Ammon's horn (tissue), 1 donor: ENCODE measurements at places on chromosomes 16 and 17.
A peak's percentile ranks its signal among the peaks of the same experiment; 100 is the strongest.

- DNase-seq = peak; percentile 51
Measured at GRCh38 chr17:40107522-40108174, 7.3 kb upstream of the NR1D1 start.

- DNase-seq = peak; percentile 12
Measured at GRCh38 chr16:84438971-84439696, 65.3 kb downstream of the MEAK7 start.

- DNase-seq = no peak
Measured at GRCh38 chr16:28524681-28525171, 14.0 kb downstream of the NUPR1 start.

DNA sequence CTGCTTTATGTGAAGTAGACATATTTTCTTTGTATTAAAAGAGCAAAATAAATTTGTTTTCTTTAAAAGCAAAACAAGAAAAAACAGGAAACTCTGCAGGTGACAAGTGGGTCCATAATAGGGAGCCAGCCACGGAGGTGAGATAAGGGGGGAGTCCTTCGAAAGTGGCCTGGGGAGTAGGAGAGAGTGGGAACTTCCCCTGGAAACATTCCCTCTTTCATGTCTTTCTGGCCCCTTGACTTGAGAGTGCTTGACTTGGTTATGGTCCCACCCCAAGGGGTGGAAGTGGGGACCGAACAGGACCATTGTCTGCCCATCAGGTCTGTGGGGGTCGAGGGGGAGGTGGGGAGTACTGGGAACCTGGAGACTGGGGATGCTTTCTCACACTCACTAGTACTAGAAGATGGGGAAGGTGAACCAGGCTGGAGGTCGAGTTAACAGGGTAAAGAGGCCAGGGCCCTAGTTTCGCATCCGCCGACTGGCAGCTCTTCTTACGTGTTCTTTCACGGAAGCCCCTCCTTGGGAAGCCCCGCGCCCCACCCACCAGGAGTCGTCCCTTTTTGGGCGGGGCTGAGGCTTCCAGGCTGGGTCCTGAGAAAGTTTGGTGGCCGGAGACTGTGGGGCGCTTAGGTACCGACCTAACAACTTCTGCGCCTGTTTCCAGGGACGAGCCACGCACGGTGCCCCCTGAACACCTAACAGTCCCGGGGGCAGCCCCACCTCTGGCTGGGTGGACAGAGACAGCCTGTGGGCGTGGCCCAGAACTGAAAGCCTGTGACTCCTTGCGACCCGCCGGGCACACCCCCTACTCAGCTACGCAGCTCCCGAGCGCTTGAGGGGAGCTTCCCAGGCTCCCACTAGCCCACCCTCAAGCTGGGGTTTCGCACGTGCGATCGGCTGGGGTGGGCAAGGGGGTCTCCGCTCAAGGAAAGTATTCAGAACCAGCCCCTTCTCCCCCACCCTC is 790 bp downstream of the TRADD start:
- DNase-seq = no peak

DNA sequence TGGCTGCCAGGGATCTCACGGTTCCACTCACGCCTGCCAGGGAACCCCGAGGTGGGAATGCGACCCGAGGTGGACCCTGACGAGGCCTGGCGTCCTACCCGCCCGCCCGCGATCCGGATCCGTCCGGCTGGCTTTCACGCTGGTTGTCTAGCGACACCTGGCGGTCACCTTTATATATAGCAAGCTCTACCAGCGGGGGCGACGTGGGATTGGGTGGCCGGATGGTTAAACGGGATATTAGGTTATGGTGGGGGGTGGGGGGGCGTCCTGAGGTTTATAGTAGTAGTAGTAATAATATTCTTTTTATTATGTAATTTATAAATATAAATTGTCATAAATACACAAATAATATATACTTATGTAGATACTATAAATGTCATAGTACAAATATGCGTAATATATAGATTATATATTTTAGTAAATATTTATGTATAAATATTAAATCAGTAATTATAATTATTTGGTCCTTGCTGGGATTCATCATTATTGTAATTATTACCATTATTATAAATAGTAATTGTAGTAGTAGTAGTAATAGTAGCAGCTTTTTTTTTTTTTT is 136.9 kb downstream of the KCNJ12 start:
- peak; percentile 83 for DNase-seq

GRCh38 chr16:67378642-67379041 is 14.7 kb downstream of the TPPP3 start:
- DNase-seq = no peak

DNA sequence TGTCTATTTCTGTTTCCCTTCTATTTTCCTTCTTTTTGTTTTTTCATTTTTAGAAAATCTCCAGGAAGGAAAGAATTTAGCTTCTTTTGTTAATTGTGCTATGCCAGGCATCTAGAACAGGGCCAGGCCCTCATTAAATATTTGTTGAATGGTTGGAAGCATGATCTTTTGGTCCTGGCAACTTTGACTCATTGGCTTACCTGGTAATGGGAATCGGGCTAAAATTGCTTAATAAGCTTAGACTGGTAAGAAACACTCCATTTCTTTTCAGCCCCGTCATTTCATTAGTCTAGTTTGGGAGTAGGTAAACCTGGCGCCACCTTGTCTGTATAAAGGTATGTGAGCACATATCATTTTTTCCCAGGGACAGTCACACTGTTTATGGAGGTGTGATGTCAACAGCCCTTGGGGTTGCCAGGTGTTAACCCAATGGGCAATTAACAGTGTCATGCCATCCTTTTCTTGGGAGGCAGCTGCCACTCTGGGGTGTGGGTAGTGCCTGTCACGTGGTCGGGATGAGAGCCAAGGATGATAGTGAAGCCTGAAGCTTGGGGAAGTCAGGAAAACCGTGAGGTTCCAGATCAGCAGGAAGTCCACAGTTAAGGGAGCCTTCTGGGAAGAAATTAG is 9.5 kb upstream of the NDEL1 start:
- no peak for DNase-seq

DNA sequence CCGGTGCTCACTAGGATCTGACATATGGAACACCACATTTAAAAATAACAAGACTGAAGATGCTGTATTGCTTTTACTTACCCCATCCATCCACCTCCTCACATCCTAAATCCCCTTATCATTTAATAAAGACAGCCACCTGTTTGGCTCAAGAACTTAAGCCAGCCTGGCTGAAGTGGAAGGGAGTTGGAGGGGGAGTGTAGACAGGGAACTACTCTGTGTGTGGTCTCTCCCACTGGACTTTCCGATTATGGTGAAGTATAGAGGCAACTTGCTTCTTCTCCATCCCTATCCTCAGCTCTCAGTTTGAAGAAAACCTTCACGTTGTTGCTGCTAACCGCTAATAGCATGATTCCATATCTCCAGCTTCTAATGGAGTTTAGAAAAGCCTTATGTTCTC is 313.4 kb downstream of the CDH11 start:
- DNase-seq = no peak

GRCh38 chr17:71974051-71974450 is 146.8 kb upstream of the SOX9 start:
- DNase-seq = no peak

GRCh38 chr16:72952811-72953271 is 95.1 kb downstream of the ZFHX3 start:
- DNase-seq = no peak

- DNase-seq = no peak
Measured at GRCh38 chr16:17499223-17499902, 28.6 kb upstream of the XYLT1 start.

DNA sequence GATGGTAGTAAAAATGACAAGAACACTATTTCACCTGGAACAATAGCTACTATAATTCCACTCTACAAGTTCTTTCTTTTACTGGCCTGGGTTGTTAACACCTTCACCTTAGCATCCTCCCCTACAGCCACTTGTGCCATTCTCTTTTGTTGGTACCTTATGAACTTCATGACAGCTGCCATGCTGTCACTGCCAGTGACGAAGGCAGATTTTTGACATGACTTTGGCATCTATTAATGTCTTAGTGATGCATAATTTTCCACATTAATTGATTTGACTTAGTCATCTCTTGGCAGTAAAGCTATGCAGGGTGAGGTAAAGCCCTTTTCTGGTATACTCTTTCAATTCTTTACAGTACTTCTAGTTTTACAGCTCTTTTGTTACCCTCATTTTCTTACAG is 207.9 kb downstream of the TANC2 start:
- no peak for DNase-seq

DNA sequence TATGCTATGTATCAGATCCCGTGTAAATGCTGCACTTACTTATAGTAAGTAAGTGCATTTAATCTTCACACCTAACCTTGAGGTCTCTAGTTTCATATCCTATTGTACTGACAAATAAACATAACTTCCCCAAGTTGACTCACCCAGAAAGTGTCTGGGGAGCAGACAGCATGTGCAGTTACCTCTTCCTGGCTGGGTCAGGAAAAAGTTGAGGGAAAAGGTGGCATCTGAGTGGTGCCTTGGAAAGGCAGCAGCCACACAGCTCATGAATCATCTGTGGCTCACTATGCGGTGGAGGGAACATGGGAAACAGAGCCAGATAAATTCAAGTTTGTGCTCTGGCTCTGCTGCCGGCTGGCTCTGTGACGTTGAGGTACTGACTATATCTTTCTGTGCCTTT is 382.0 kb upstream of the DYNLRB2 start:
- DNase-seq = peak; percentile 21

DNA sequence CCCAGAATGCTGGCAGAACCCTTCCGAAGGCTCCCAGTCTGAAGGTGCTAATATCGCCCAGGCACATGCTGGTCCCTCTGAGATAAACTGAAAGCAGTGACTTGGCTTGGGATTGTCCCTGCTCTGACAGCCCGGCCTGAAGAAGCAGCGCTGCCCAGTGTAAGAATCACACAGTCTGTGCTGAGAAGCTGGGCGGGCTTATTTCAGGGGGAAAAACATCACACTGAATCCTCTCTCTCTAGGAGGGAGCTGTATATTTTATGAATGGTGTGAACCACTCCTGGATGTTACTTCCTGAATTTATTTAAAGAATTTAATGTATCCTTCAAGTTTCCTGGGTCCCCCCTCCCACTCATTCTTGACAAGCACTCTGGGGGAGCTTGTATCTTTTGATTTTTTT is 36.3 kb downstream of the GAS7 start:
- no peak for DNase-seq

- no peak for DNase-seq
Measured at GRCh38 chr17:80705988-80706387, 161.3 kb downstream of the RPTOR start.

DNA sequence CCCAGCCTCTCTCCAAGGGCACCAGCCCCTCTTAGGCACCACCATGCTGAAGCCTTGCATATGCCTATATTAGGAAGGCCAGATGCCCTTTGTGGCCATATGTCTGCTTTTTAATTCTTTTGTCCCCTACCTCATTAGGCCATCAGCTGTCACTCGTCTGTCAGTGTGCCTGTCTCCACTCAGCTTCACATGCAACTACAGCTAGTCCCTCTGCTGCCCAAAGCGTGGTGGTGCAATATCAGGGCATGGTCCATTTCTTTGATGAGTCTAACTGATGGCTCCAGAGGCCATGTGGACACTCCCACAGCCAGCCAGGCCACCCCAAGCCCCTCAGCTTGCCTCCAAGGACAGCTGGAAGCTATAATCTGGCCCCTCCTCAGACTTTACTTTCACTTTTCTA is 36.3 kb downstream of the MYO18A start:
- DNase-seq = peak; percentile 64

GRCh38 chr16:84029297-84030047 is 13.1 kb downstream of the SLC38A8 start:
- peak; percentile 43 for DNase-seq

- DNase-seq = no peak
Measured at GRCh38 chr17:17156107-17156506, 50.0 kb downstream of the PLD6 start.

GRCh38 chr17:77307479-77308198 is 166.9 kb downstream of the SEC14L1 start:
- DNase-seq = no peak

GRCh38 chr17:82244413-82245133 is 15.7 kb downstream of the SLC16A3 start:
- DNase-seq = peak; percentile 69

DNA sequence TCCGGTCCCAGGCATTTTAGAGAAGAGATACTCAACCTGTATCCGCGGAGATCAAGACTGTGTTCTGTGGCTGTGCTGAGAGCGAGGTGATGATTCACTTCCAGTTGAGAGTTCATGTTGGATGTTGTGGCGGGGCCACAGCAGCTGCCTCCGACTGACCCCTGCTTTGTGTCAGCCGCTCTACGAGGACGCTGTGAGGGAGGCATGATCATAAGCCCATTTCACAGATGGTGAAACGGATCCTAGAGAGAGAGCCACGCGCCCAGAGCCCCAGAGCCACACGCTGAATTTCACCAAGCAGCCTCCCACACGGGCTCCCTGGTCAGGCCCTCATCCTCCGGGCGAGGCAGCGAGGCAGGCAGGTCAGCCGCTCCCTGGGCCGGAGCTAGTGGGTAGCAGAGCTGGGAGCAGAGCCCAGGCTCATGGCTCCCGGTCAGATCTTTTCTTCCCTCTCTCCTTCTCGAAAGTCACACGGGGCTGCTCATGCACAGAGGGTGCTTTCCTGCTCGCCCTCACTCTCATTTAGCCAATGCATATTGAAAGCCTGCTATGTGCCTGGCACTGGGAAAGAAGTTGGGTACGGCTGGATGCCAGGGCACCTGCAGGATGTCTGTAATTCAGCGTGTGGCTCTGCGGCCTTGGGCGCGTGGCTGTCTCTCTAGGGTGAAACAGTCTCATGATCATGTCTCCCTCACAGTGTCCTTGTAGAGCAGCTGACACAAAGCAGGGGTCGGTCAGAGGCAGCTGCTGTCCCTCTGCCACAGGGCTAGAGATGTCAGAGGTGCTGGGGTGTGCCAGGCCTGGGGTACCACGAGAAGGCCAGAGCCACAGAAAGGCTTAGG is 155.6 kb upstream of the CHMP6 start:
- DNase-seq = peak; percentile 68

GRCh38 chr17:67632141-67632540 is 85.6 kb upstream of the NOL11 start:
- no peak for DNase-seq

GRCh38 chr17:28706471-28707338 is 5.0 kb downstream of the PROCA1 start:
- no peak for DNase-seq

GRCh38 chr17:76014100-76014924 is 12.8 kb downstream of the EVPL start:
- DNase-seq = peak; percentile 77

GRCh38 chr17:78304549-78305037 is 55.3 kb downstream of the SOCS3 start:
- DNase-seq = no peak

- no peak for DNase-seq
Measured at GRCh38 chr17:15981646-15982580, 17.6 kb downstream of the ZSWIM7 start.

DNA sequence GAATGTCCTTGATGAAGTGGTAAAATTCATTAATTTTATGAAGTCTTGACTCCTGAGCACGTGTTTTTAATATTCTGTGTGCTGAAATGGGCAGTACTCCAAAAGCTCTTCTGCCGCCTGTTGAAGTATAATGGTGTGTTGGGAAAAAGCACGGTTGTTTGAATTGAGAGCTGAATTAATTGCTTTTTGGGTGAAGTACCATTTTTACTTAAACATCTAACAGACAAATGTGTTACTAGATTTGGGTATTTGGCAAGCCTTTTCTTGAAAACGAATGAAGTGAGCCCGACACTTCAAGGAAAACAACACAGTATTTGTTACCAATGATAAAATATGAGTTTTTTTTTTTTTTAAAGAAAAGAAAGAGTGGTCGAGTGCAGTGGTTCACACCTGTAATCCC is 22.5 kb downstream of the WWP2 start:
- DNase-seq = no peak
